ENCODE measurements at places on chromosomes 6 and 20.

- no peak for DNase-seq
Observed at GRCh38 chr6:120876424-120876823, 457.9 kb downstream of the TBC1D32 start.

DNA sequence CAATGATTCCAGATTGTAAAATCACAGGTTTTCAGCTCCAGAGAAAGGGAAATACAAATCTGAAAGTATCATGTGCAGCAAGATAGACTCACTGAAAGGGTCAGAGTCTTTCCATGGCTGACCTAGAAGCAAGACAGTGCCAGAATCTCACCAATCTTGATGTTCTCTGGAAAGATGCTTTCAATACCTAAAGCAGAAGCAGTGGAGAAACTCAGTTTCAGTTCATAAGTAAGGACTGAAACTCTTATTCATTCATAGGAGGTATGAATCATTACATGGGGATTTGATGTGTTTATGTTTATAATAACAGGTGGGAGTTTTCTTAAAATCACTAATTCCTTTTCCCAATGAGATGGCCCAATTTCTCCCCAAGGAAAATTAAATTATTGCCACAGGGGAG, 42.5 kb downstream of the SLC2A12 start:
- DNase-seq, result no peak

DNA sequence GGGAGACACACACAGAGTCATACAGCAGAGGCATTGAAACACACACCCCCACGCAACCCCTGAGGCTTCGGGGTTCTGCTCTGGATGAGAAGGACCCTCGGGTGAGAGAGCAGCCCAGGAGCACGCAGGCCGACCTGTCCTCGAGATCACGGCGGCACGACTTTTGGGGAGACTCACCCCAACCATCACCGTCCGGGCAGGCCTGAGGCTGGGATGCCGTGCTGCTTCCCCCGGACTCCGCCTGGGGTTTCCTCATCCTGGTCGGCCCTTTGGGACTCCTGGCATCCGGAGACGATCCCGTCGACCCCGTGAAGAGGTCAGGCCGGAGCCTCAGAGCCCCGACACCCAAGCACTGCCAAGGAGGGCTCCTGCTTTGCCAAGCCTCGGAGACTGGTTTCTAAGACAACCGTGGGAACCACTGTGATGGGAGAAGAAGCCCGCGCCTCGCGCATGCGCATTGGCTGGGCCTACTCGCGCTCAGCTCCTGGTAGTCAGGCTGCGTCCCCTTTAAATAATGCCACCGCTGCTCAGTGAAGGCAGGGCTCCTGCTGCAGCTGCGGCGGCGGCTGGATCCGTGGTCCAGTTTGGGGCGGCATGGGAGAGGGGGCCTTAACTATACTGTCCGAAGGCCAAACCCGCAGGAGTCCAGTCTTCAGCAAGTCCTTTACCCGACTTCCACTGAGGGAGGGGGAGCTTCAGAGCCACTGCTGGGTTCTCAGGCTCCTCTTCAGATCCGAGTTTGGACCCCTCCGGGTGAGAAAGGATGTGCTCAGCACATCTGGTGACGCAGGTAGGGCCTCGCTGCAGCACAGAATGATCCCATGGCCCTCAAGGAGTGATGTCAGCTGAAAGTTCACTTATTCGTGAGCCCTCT, 171.4 kb upstream of the ZNF337 start:
- peak; percentile 31 for DNase-seq

DNA sequence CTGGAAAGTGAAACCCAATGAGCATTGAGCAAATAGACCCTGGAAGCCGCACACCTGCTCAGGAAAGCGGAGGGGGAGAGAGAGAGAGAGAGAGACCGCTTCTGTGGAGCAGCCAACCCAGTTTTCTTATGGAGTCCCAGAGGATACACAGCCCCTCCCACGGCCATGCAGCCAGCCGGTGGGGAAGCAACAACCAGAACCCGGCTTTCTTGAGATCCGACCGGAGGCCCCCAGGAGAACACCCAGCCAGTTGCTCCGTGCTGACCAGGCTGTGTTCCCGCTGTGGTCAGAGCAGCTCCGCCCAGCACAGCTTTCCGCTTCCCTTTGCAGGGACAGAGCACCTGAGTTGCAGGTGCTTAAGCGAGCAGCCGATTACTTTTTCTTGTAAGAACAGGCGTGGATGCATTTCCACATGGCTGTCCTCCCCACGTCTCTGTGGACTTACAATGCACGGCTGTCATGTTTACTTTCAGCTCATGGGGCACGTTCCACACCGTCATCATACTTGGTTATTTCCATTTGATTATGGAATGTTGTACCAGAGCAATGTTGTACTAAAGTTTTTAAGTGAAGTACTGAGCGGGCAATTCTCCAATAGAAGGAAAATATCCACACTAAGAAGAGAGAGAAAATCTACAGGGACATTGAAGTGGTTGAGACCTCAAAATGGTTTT, 381.9 kb downstream of the THBS2 start:
- no peak for DNase-seq

DNA sequence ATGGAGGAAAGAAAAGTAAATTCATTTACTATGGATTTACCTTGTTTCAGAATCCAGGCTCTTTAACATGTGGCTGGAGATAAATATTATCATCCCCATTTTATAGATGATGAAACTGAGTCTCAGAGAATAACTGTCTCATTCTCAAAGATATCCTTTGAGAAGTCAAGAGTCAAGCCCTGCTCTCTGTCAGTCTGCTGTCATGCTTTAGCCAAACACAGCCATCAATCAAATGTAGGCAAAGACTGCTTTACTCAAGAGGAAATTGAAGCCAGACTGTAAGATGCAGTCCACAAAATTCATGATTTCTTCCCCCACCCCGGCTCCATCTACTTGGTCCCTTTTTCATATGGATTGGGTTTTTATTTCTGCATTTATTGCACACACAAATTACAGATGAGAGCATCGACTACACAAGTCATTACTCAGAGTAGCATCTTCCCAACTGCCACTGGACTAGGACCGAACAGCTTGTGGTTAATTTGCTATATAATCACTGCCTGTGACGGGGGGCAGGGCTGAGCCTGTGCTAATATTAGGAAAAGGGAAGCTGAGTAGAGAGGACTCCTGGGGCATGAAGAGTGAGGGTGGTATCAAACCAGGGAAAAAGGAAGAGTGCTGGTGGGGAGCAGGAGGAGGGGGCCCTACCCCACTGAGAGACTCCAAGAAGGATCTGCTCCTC, 102.7 kb upstream of the TOP1 start:
- DNase-seq, result no peak

GRCh38 chr6:18343741-18344140, 43.4 kb upstream of the RNF144B start:
- DNase-seq, result no peak

GRCh38 chr6:14072084-14072483, 45.5 kb upstream of the CD83 start:
- no peak for DNase-seq

- no peak for DNase-seq
Observed at GRCh38 chr6:158008864-158009113, 27.1 kb downstream of the SYNJ2 start.

GRCh38 chr6:20861481-20861880, 327.2 kb downstream of the CDKAL1 start:
- DNase-seq, result no peak

GRCh38 chr6:36443471-36444428, 950 bp downstream of the KCTD20 start:
- DNase-seq, result no peak

- DNase-seq, result no peak
Observed at GRCh38 chr6:108163644-108164542, 1.9 kb upstream of the NR2E1 start.

GRCh38 chr20:40037511-40037910, 651.5 kb downstream of the MAFB start:
- no peak for DNase-seq

GRCh38 chr6:93784794-93785693, 365.7 kb upstream of the EPHA7 start:
- no peak for DNase-seq

GRCh38 chr20:25364180-25364788, 26.4 kb downstream of the ABHD12 start:
- no peak for DNase-seq

DNA sequence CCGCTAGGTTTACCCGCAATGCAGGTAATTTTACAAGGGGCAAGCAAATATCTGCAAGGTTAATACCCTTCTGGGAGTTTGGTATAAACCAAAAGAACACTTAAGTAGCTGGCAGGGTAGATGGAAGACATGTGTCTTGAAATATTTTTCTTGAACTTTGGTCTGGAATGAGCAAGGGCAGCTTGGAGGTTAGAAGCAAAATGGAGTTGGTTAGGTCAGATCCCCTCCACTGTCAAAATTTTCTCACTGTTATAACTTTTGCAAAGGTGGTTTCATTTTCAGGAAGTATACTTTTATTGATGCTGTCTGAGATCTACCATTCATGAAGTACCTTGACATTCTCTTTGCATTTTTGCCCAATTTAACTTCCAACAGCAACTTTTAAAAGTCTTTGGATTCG, 13.3 kb upstream of the KIAA1586 start:
- DNase-seq, result no peak

DNA sequence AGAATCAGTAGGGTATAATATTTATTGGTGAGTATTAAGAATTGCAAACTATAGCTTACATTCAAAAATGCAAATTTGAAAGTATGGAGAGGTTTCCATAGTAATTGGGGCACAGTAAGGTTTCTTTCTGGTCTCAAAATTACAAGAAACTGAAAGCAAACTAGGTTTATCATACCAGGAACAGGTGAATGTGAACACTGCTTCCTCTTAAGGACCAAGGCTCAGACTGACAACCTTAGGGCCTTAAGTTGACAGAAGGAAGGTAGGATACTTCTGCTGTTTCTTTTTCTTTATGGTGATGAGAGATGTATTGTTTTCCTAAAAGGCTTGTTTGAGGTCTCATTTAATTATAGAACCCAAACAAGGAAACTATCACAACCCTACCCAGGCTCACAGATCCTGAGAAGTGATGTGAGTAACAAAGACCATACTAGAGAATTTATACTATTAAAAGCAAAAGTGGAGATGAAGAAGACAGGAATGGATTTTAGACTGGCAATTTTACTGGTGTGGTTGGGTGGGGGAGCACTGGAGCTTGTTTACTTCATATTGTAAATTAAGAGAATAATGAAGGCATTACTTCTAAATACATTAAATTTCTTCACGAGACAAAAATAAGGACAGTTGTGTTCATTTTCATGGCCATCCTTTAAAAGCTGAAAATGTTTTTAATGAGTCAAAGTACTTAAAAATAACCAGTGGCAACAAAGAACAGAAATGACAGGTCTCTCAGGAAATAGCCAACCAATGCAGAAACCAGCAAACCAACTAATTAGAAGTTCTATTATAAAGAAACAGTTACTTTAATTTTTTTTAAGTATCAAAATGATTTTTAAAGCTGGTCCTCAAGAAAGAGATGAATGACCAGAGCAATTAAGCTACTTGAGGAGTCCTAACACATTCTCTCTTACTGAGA, 21.3 kb downstream of the STAU1 start:
- no peak for DNase-seq

DNA sequence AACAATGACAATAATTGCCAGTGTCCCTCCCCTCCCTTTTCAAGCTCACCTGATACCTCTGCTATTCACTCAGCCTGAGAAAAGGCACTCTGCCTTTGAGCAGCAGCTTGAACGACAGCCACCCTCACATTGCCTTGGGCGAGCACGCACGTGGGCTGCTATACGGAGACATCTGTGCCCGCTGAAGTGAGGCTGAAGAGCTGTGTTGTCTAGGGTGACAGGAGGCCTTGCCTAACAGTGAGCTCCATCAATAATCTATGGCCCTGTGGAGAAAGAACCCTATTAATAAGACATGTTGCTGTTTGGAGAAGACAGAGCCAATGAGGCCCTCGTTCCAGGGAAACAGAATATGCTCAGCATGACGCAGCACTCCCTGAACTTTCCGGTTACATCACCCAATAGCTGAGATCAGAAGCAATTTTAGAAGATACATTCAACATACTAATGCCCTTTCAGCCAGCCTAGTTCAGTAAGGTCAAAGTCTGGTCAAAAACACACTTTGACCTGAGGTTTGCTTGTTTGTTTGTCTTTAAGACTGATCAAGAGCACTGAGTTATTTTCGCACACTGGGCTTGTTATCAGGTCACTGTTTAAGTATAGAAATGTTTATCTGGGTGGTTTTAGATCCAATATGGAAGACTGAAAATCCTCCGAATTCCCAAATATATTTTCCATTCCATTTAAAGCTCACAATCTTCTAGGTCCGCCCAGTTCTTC, 30.6 kb downstream of the RBM24 start:
- DNase-seq, result no peak

DNA sequence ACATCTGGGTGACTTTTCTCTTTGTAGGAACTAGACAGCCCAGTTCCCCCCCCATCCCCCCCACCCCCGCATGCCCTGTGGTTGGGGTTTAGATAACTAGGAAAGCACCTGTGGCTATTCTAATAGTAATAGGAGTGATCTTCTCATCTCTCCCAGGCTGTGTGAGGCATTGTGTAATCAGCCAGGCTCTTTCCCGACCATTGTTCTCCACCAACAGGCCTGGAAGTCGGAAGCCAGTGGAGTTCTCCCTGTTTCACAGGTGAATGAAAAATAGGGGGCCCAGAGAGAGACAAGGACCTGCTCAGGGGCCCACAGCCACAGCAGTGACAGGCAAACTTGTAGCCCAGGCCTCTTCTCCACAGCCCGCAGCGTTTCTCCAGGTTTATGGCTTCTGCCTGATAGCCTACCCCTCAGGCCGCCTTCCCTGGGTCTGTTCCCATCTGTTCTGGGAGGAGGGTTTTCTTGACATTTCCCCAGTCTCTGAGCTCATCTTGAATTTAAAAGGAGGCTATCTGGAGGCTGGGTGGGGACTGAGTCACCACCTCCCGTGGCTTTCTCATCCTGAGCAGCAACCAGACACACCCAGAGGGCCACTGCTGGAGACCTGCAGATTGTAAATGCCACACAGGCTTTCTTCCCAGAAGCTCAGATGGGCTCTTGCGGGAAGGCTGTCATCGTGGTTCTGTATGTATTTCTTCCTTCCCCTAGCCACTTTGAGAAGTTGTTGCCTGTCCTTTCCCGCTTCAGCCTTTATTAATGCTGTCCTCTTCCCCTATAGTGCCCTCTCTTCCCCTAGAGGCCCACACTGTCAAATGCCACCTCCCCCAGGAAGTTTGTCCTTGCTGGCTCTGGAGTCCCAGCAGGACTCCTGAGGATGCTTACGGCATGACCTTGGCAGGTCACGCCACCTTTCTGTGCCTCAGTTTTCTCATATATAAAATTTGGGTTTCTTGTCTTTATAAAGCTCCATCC, 75.9 kb upstream of the MYL9 start:
- DNase-seq, result no peak

Measured in activated gamma-delta T cell (primary cell).